ENCODE measurements at places on chromosomes 1 and 21.

- DNase-seq = no peak
Observed at GRCh38 chr1:65055747-65056146, 89.4 kb upstream of the JAK1 start.

GRCh38 chr1:208475449-208475848 lies 231.3 kb upstream of the PLXNA2 start:
- DNase-seq = no peak

DNA sequence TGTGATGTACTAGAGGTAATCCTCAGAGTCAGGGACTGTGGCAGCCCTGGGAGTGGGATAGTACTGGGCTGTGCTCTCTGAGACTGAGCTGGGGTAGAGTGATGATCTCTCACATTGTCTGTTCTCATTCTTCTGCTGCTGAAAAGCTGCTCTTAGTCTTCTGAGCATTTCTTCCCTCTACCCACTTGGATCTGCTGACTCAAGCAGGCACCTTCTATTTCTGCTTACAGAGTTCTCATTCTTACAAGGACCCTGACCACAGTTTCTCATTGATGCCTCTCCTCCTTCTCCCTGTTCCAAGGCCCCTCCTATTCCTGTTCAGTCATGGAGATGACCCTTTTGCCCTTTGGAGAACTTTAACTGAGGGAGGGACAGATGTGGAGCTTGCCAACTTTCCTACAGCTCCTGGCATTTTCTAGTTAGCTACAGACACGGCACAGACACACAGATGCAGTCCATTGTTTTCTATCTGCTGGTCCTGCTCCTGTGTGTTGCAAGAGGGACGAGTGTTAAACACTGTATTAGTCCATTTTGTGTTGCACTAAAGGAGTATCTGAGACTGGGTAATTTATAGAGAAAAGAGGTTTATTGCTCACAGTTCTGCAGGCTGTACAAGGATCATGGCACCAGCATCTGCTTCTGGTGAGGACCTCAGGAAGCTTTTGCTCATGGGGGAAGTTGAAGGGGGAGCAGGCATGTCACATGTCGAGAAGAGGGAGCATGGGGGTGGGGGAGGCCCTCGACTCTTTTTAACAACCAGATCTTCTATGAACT lies 12.3 kb downstream of the MAPKAPK2 start:
- no peak for DNase-seq

GRCh38 chr1:168582688-168583336 lies 6.4 kb downstream of the XCL1 start:
- no peak for DNase-seq

DNA sequence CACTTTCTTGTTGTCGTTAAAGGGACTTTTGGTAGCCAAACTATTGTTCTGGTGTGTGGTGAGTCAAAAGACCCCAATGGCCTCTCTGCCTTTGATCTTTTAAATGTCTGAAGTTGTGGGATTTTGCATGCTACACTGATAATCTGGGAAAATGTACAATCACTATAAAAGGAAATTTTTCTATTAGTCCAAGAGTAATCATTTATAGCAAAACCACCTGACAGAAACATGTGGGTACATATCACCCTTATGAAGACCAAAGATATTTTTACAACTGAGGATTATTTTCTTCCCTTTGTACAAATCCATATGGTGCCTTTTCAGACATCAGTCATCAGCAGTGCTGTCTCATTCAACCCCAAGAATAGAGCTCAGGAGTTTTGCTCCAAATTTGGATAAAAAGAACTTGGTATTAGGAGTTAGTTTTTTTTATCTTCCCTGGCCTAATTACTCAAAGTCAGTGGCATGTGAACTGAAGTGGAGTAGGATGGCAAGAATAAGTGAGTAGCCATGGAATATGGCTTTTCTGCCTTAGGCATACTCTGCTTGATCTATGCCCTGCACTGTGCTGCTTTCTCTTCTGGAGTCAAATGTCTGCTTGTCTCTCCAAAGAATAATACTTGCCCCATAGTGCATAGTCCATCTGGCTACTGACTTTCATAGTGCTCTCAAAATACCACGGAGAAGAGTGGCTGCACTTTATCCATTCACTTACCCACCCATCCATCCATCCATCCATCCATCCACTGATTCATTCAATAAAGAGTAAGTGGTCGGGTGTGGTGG lies 13.5 kb downstream of the GREM2 start:
- no peak for DNase-seq

- DNase-seq = no peak
Observed at GRCh38 chr1:243818978-243819377, 31.1 kb downstream of the AKT3 start.

GRCh38 chr1:211257826-211258225 lies 1.3 kb upstream of the RCOR3 start:
- no peak for DNase-seq

GRCh38 chr1:22611530-22611947 lies 24.9 kb upstream of the C1QA start:
- no peak for DNase-seq

DNA sequence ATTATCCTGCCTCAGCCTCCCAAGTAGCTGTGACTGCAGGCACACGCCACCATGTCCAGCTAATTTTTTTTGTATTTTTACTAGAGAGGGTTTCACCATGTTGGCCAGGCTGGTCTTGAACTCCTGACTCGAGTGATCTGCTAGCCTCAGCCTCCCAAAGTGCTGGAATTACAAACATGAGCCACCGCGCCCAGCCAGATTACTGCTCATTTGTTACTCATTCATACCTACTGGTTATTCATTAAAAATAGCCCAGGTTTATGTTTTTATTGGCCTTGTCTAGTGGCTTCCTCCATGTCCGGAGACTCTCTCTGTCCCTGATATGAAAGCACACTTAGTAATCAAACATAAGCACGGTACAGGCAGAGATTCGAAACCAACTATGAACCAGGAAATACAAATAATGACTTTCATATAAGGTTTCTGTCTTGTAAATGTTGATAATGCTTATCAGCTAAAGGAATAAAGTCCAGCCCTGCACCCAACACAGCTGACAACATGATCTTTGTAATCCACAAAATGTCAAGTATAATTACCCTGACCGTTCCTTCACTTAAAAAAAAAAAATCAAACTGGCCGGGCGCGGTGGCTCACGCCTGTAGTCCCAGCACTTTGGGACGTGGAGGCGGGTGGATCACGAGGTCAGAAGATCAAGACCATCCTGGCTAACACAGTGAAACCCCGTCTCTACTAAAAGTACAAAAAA lies 50.4 kb upstream of the CXADR start:
- no peak for DNase-seq

DNA sequence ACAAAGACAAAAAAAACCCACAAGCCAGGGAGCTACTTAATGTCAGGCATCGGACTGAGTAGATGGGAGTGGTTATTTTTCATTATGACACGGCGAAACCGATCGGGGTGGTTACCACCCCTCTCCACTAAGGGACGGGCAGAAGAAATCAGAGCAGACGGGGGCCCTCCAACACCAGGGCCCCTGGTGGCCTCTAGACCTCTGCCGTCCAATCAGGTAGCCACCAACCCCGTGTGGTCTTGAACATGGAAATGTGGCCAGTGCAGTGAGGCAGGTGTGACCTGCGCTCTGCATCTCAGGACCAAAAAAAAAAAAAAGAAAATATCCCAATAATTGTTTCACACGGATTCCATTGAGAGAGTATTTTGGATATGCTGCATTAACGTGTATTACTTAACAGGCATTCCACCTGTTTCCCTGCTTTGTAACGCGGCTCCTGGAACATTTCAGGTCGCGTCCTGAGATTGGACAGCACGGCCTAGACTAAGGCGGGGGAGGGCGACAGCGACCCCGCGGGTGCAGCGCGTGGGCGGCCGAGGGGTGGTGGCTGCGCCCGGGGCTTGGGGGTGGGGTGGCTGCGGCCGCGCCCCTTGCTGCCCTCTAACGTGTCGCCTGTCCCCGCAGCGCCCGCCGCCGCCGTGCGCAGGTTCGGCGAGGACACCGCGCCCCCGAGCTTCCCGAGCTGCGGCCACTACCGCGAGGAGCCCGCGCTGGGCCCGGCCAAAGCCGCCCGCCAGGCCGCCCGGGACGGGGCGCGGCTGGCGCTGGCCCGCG lies 48.3 kb downstream of the SIM2 start:
- DNase-seq = no peak

- DNase-seq = no peak
Observed at GRCh38 chr1:118185084-118185832, at the start of gene SPAG17. TSS of gene SPAG17 (minus strand) at chr1:118185228. CDS start at chr1:118185157, 71 bp downstream.

GRCh38 chr1:25531082-25531461 lies 12.3 kb upstream of the LDLRAP1 start:
- DNase-seq = no peak

GRCh38 chr1:116847688-116848531 lies 61.8 kb upstream of the PTGFRN start:
- no peak for DNase-seq

GRCh38 chr1:1004780-1005697 lies 5.1 kb upstream of the HES4 start:
- no peak for DNase-seq

- no peak for DNase-seq
Observed at GRCh38 chr1:11823366-11824137, 17.6 kb downstream of the CLCN6 start.
